GM12891 (cell line): ENCODE measurements at places on chromosomes 3 and 15.

GRCh38 chr3:17035033-17035432, 150.3 kb downstream of the PLCL2 start:
- DNase-seq: no peak

DNA sequence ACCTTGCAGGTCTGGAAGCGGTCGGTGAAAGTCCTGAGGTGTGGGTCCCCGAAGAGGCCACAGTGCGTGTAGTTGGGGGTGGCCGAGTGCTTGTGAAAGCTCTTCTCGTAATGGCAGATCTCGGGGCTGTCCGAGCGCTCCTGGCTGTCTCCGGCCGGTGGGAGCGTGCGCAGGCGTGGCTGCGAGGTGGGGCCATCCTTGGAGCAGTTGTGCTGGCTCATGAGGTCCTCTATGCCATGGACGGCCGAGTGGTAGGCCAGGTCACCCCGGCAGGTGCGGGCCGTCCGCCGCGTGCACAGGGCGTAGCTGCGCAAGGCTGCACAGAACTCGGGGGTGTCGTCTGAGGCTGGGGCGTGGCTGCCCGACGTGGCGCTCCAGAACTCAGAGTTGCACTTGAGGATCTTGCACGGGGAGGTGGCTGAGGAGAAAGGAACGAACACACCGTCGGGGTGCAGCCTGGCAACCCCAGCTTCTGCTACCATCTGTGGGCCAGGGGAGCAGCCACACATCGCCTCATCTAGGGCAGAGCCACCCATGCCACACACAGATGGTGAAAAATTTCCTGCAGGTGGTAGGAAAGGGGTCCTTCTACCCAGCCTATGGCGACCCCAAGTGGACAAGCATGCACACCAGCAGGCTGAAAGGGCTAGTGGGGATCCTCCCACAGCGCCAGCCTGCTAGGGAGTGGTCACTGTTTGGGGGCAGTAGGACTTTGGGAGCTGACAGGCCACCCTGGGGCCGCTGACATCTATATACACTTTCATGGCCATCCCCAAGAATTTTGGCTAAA, 36.7 kb downstream of the RGMA start:
- DNase-seq: no peak

GRCh38 chr15:45143056-45143455, 13.3 kb downstream of the DUOX1 start:
- no peak for DNase-seq

DNA sequence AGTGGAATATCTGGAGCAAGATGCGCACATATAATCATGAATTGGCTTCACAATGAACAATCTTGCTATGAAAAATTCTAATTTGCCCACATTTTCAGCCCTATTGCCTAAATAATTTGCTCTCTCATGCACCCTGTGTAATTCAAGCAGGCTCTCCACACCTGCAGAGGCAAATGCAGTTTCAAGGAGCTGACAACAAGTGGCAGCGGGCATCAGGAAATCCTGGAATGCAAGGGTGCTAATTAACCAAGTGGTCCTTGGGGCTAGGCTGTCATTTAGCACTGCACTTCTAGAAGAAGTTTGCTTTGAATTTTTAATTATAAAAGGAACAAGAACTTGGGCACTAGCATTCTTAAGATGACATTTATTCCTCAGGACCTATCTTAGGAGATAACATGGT, 56.3 kb upstream of the ICE2 start:
- no peak for DNase-seq

DNA sequence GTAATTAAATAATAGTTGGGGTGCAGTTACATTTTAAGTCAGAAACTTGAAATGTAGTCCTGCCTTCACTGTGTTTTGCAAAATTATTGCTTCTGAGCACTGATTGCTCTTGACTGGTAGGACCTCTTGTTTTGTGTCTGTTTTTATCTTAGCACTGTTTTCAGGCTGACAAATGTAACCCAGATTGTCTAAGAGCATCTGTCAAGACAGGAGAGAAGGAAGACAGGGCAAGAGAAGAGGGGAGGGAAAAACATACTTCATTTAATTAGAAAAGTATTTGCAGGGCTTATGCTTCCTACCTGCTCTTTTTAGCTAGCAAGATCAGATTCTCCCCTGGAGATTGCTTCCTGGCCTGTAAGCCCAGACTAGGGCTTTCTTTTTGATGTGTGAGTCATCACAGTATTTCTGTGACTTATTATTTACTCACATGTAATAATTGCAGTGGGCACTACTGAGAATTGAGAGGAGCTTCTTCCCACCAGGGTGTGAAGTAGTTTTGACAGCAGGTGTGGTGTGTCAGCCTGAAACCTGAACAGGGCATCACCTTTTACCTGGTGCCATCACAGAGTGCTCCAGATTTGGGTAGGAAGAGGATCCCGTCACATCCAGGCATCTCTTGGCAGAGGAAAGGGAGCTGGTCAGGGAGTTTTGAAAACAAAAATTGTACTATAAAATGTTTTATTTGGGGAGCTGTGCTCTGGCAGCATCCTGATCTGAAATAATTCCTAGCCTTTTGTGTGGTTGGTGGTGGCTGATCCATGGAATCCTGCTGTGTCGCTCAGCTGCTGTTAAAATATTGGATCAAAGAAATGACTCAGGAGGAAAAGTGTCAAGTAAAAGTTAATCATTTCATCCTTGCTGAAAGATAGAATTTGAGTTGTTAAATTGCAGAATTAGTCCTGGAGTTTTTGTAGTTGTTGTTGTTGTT, 98.2 kb downstream of the TMEM108 start:
- peak; percentile 7 for DNase-seq

GRCh38 chr3:47416041-47416440, 35.2 kb downstream of the PTPN23 start:
- no peak for DNase-seq

- no peak for DNase-seq
Measured at GRCh38 chr15:95853350-95853749, 477.1 kb upstream of the NR2F2 start.

DNA sequence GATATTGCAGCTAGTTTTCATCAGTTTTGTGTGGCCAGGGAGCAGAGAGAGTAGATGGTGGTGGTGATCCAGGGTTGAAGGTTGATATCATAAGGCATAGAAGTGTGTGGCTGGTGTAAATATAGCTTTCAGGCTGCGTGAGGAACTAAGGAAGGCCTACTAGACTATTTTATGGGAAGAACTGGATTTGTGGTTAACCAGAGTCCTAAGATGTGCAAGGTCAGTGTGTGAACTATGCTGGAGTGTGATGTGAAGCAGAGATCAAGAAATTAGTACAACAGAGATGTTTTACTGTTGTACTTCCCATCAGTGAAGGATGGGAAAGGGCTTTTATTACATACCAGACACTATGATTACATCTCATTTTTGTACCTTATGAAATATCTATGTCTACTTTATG, 41.5 kb downstream of the MAPK6 start:
- DNase-seq: no peak

GRCh38 chr3:139586420-139587017, 47.0 kb upstream of the RBP1 start:
- DNase-seq: peak; percentile 19

- no peak for DNase-seq
Measured at GRCh38 chr15:35481992-35482391, 64.0 kb downstream of the DPH6 start.

GRCh38 chr3:183288117-183288516, 35.1 kb downstream of the B3GNT5 start:
- DNase-seq: no peak

- DNase-seq: no peak
Measured at GRCh38 chr3:88621586-88621985, 471.8 kb downstream of the C3orf38 start.

- no peak for DNase-seq
Measured at GRCh38 chr15:78263351-78263781, 996 bp upstream of the DNAJA4 start.

- DNase-seq: no peak
Measured at GRCh38 chr3:185582236-185582635, 3.9 kb upstream of the SENP2 start.

DNA sequence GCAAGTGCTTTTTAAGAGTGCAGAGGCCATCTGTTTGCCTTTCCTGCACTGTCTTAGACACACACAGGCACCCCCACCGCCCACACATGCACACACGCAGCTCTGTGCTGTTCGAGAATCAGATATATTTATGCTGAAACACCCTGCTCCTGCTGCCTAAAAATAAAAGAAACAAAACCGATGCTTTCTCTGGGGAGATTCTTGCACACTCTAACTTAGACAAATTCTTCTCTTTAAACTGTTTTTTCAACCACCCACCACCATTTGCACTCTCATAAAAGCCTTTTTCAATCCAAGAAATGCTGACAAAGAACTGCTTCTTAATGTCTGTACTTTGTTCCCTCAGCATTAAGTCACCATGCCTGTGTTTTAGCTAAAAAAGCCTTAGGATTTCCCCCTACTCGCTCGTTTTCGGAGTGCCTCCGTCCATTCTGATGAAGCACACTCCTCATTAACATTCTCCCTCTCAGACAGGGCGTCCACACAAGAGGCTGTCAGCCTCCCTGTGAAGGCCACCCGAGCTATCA, 26.2 kb downstream of the SLC12A8 start:
- DNase-seq: no peak

DNA sequence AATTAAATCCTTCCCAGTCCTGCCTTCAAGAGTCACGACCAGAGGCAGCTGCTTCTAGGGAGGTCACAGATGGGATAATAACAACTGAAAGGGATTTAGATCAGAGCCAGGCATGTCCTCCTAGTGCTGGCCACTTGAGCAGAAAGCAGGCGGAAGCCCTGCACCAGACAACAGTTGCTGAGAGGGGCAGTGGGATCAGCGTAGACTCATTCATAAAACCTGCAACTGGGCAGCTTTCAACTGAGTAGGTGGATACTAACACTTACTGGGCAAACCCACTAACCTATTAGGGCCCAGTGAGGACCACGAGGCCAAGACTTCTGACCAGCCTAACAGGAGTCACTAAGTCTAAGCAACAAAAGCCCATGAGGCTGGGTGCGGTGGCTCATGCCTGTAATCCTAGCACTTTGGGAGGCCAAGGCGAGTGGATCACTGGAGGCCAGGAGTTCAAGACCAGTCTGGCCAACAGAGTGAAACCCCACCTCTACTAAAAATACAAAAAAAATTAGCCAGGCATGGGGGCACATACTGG, 67.0 kb downstream of the DAPK2 start:
- no peak for DNase-seq

- DNase-seq: no peak
Measured at GRCh38 chr3:42119561-42120355, 28.6 kb downstream of the TRAK1 start.

- no peak for DNase-seq
Measured at GRCh38 chr3:120470870-120471269, 20.1 kb upstream of the FSTL1 start.

DNA sequence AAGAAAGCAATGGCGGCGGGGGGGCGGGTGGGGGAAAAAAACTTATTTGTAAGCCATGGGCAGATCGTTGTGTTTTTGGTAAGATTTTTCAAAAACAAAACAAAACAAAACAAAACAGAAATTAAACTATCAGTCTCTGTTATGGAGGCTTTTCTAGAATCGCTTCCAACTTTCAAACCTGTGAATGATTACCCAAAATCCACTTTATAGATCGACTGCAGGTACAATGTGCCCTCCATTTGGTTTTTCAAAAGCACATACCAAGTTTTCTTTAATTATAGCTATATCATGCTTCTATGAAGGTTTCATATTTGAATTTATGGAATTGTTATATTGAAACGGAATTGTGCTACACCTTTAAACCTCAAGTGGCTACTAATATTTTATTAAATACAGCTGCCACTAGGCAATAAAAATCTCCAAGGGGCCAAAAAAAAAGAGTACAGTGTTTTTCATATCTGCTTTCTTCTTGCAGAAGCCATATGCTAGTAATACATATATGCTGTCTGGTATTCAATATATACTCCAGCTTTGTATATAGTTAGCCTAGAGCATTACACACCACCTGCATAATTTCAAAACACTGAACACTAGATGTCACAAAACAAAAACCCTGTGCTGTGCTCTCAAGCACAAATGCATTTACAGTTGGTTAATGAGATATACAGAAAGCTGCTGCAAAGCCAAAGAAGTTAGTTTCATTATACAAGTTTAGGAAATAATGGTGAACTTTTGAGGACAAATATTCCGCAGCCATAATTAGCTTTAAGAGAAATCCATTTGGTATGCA, 683.8 kb upstream of the NR2F2 start:
- no peak for DNase-seq

DNA sequence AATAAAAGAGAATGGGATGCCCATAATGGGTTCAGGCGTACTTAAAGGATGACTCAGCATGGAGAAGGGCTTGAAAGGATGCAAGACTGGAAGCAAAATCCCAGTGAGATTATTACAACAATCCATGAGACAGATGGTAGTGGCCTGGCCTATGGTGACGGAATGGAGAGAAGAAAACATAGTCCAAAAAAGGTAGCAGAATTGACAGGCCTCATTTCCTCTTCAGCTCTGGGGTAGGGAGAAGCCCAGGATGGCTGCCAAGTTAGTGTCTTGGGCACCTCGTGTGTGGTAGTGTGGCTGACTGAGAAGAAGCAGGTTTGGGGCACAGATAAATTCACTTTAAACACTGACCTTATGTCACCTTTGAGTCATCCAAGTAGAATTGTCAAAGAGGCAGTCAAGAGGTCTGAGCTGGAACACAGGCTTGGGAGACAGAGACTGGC, 18.1 kb downstream of the MB21D2 start:
- no peak for DNase-seq

GRCh38 chr3:20185331-20185678, 701 bp downstream of the SGO1 start:
- DNase-seq: no peak

- DNase-seq: no peak
Measured at GRCh38 chr3:72482589-72483321, 365.5 kb downstream of the SHQ1 start.

DNA sequence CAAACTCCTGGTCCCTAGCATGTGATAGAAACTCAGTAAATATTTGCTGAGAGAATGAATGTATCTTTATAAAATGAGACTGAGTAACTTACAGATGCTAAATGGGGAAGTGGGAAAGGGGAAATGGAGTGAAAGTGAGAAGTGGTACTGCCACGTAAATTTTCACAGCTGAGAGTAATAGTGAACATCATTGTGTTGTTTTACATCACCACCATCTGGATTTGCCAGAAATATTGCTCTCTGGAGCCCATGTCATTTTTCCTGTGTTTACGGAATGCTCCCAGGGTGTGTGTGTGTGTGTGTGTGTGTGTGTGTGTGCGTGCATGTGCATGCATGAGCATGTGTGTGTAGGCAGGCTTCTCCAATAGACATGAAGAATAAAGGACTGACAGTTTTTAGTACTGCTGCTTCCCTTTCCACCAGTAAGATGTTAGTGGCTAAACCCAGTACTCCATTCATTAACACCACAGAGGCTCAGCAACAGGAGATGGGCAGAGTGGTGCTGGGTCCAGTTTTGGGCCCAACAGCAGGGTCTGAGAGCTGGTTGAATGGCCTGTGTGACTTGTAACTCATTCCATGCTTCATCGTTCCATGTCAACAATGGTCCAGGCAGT, 57.3 kb downstream of the DIPK2A start:
- no peak for DNase-seq

- no peak for DNase-seq
Measured at GRCh38 chr15:61530769-61531168, 301.7 kb upstream of the RORA start.

GRCh38 chr15:74958320-74958907, 1.8 kb upstream of the RPP25 start:
- DNase-seq: no peak

GRCh38 chr3:161430307-161430706, 59.0 kb upstream of the SPTSSB start:
- no peak for DNase-seq
